ENCODE measurements at places on chromosomes 2 and 18.
A peak's percentile ranks its signal among the peaks of the same experiment; 100 is the strongest.

DNA sequence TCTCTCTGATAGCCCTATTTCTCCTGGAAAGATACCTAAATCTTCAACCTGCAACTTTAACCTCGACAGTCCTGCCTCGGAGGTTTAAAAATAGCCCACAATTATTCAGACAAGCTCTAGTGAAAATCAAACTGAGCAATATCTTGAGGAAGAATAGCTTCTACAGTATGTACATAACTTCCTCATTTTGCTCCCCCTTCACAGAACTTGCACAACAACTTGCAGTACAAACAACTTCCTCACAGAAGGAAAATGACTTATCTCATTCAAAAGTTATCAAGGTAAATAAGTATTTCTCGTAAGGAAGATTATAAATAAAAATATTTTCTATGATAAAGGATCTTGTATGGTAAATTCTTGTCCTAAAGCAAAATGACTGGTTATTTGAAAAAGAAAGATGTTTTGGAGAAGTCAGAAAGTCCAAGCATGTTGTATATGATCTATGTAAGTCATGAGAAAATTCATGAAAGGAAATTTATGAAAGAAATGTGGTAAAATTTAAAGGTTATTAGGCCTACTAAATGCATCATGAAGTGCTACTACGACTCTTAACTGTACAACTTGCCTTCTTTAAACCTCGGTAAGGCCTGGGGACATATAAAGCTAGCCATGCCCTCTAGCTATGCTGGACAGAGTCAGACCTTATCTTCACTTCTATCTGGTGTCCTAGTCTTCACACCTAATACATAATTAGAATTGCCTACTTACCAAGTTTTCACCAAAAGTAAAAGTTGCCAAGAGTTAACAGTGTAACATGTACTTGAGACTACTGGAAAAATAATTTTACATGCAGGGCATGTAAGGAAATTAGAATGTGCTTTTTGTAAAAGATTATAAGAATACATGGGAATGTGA, 394.5 kb downstream of the DLGAP1 start:
- no peak for DNase-seq

DNA sequence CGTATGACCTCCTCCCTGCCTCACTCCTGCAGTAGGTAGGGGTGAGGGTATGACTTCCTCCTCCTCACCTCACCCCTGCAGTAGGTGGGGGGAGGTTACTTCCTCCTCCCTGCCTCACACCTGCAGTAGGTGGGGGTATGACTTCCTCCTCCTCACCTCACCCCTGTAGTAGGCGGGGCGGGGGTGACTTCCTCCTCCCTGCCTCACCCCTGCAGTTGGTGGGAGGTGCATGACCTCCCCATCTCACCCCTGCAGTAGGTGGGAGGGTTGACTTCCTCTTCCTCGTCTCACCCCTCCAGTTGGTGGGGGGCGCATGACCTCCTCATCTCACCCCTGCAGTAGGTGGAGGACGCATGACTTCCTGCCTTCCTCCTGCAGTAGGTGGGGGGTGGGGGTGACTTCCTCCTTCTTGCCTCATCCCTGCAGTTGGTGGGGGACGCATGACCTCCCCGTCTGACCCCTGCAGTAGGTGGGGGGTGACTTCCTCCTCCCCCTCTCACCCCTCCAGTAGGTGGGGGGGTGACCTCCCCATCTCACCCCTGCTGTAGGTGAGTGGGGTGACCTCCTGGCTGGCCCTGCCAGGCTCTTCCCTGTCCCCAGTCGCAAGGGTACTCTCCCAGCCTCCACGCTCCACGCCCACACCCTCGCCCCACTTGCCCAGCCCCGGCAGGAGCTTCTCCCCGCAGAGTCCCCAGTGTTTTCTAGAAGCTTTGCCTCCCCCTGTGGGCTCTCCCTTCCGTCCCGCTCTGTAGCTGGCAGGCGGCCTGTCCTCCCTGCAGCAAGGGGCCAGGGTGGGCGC, 39.3 kb downstream of the TSHZ1 start:
- DNase-seq: peak; percentile 31

GRCh38 chr2:218821605-218822211, 9.9 kb downstream of the PRKAG3 start:
- DNase-seq: no peak

GRCh38 chr2:133975676-133976428, 278.0 kb upstream of the MGAT5 start:
- no peak for DNase-seq

DNA sequence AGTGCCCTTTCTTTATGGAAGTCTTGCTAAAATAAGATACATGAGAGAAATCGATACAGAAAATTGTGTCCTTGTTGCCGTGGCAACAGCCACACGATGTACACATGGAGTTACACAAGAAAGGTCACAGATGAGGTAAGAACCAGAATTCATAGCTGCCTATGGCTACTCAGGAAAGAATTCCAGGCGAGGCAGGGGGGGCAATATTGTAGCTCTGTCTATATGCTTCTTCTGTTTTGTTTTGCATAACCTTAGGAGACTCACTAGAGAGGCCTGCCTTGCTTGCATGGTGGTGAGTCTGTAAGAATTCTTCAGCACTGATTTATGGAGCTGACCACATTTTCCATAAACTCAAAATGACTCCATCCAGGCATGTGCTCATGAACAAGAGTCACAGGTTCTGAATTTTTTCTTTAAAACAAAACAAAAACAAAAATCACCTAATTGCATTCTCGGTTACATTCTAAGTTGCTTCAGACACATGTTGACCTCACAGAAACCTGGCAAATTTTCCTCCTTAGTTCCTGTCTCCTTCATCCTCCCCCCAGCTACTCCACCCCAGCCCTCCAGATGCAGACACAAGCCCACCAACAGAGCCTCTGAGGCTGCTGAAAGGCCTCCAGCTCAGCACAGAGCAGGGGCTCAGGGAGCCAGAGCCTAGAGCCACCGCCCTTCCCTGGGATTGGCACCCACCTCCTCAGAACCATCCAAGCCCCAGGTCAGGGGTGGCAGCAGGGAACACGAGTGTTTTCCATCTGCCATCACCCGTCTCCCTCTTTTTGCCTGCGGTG, 183.5 kb downstream of the ANTXR1 start:
- no peak for DNase-seq

DNA sequence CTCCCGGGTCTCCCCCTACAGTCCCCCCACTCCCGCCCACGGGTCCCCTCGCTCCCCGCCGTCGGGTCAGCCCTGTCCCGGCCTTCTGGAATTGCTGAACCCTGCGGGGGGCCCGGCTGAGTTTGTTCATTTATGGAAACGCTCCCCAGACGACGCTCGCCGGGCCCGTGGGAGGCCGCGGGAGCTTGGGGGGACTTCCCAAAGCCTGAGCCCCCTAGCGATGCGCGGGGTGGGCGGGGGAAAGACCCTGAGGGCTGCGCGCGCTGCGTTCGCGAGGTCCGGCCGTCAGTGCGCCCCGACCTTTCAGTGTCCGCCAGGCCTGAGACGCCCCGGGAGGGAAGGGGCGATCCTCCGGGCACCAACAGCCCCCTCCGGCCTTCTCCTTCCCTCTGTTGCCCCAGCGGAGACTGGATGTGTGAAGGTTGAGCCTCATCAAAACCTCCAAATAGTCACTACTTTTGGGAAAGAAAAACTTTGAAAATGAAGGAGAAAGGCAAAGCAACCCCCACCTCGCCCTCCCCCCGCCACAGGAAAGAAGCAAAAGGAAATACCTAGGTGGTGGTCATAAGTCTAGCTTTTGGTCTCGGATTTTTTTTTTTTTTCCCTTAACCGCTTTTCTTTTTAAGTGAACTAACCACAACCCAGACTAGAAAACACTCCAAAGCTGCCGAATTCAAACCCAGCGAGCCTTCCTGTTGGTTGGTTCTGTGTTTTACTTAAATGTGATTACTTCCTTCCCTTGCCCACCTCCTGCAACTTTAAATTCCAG, 509 bp upstream of the CYS1 start:
- peak; percentile 35 for DNase-seq

- DNase-seq: no peak
Observed at GRCh38 chr2:239950144-239951128, 74.7 kb downstream of the NDUFA10 start.

DNA sequence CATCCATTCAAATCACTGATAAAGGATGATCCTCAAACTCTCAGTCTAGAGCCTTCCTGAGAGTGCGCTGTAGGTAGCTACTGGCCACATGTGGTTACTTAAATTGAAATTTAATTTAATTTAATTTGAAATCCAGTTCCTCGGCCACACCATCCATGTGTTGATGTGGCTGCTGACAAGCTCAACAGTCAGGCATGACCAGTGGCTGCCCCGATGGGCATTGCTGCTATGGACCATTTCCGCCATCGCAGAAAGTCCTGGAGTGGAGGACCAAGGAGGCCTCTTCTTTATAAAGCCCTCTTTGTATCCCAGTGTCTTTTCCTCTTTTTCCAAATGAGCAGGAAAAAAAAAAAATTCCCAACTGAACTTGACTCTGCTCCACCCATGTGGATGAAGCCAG, 100.6 kb downstream of the HDAC4 start:
- no peak for DNase-seq

DNA sequence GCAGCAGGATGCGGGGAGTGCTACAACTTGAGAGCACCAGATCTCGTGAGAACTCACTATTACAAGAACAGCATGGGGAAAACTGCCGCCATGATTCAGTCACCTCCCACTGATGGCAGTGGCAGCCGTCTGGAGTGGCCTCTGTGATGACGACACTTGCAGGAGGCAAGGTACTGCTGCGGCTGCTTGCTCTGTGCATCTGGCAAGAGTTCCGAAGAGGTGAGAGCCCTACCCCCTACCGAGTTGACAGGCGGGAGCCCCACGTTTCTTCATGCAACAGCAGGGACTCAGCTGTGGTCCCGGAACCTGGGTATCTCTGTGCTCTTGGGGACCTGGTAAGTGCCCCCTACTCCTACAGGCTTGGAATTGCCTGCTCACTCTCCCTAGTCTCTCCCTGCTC, 1672.7 kb upstream of the TMEFF2 start:
- no peak for DNase-seq
